ENCODE measurements at places on chromosomes 5 and 9.

- H3K27ac ChIP-seq: no peak overlapping the region
- H3K4me3 ChIP-seq: no peak overlapping the region
- H3K36me3 ChIP-seq: no peaks in the 10 kb centered on the region
- no peak for DNase-seq
- peaks cover 29% of the 10 kb centered on the region for H3K27me3 ChIP-seq
These were observed 1.7 kb downstream of the RXFP3 start for GRCh38 chr5:33937707-33938506.

DNA sequence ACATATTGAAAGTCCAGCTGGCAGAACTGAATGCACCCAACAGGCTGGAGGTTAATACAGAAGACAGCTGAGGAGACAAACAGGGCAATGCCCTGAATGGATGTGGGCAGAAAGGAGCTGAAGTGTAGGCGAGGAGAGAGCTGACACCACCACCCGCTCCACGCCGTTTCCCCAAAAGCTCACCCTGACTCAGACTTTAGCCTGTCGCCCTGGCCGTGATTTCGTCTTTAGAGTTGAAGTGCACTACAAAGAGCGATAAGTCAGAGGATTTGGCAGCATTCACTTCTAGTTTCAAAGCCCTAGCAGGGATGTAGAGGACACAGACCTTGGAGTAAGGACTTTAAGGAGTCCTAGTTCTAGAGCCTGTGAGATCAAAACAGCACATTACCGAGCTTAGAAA lies 2.2 kb upstream of the ERAP1 start:
- DNase-seq: no peak
- H3K27ac ChIP-seq: no peak overlapping the region
- H3K27me3 ChIP-seq: no peaks in the 10 kb centered on the region
- H3K4me1 ChIP-seq: peaks cover 15% of the 10 kb centered on the region
- H3K36me3 ChIP-seq: no peaks in the 10 kb centered on the region

DNA sequence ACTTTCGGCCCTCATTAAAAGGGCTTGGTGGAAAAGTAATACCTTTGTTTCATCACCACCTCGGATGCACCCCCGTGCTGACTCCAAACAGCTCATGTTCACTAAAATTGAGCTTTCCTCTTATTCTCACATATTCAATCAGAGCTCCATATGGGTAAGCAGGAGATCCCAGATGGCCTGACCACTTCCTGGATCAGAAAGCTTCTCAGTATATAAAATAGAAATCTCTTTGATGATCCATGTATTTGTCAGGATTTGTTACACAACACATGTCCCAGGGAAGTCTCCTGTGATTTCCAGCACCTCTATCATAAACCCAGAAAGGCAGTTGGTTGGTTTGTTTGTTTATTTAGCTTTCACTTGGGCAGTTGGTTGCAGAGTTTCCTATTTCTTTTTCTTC lies 402.0 kb downstream of the MLLT3 start:
- no peak for DNase-seq
- H3K27me3 ChIP-seq: no peaks in the 10 kb centered on the region
- H3K4me1 ChIP-seq: no peaks in the 10 kb centered on the region
- H3K27ac ChIP-seq: no peak overlapping the region
- H3K4me3 ChIP-seq: no peak overlapping the region

GRCh38 chr5:123119334-123119986 lies 30.4 kb downstream of the PRDM6 start:
- H3K36me3 ChIP-seq: no peaks in the 10 kb centered on the region
- DNase-seq: peak; percentile 74

- H3K36me3 ChIP-seq: no peaks in the 10 kb centered on the region
- no peak overlapping the region for H3K4me3 ChIP-seq
- H3K27me3 ChIP-seq: no peaks in the 10 kb centered on the region
- no peak overlapping the region for H3K27ac ChIP-seq
These were observed 21.5 kb downstream of the TRIP13 start for GRCh38 chr5:914174-914573.

GRCh38 chr5:95620870-95621838 lies 1.3 kb downstream of the GPR150 start:
- H3K27me3 ChIP-seq: peaks cover 69% of the 10 kb centered on the region
- H3K27ac ChIP-seq: no peak overlapping the region
- DNase-seq: peak; percentile 75
- H3K4me3 ChIP-seq: peak overlapping the region; percentile 51
- H3K4me1 ChIP-seq: peaks cover 13% of the 10 kb centered on the region

Data from neural progenitor cell (in vitro differentiated cells).